HT1080 (cell line): ENCODE measurements at places on chromosomes 11 and 22.

DNA sequence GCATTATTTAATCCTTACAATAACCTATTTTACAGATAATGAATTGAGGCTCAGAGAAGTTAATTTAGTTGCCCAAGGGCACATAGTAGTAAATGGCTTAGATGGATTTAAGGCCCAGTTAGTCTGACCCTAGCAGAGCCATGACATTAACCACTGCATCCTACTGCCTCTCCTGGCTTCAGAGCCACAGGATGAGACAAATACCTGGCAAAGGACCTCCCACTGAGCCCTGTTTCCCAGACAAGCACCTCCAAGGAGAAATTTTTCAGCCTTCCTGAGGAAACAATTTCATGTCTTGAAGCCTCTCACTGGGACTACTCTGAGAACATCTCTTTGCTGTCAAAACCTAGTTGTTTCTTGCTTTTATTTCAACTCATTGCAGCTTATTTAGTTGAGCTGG is 28.4 kb downstream of the IZUMO1R start:
- no peak for DNase-seq

DNA sequence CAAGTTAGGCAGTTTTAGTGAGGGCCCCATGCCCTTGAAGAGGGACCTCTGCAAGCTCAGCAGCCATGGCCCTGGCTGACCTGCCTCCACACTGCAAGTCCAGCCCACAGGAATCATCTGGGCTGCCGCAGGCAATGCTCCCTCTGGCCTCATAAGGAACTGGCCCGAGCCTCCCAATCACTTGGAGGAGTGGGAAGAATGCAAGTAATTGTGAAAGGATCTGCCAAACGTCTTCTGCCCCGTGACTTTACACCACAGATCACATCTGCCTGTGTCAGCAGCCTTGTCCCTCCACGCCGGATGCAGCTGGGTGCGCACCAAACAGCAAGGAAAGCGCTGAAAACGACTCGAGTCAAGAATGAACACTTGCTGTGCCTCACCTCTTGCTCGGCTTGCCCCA is 23.8 kb downstream of the OPCML start:
- no peak for DNase-seq

DNA sequence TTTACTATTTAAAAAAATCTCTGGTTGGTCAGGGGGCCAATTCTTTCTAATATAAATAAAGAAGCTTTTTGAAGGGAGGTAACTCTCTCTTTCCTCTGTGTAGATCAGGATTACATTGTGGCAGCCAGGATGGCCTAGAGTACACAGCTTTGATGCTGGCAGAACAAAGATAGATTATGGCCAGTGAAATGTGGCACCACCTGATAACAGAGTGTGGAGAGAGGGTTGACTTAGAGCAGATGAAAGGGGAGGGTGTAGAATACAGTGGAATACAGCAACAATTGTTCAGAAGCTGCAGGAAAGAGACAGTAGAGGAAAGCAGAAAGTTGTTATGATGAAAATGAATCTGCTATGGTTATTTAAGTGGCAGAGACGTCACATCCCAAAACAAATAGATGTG is 99.0 kb downstream of the FAR1 start:
- DNase-seq = no peak

- peak; percentile 30 for DNase-seq
Observed at GRCh38 chr11:34268906-34269430, 88.8 kb downstream of the ABTB2 start.

GRCh38 chr11:7050191-7050590 is 29.9 kb downstream of the NLRP14 start:
- DNase-seq = no peak

DNA sequence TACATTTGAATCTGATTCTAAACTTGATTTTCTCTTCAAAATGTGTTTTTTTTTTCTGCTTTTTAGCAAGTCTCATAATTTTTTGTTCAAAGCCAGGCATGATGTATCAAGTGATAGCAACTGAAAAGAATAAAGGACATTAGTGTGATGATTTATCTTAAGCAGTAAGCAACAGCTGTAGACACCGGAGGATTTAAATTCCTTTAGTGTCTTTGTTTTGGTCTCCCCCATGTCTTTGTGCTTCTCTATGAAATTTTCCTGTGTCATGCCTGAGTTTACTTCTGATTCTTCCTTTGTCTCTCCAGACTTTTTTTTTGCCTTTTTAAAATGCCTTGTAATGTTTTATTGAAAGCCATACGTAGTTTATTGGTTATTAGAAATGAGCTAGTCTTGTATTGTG is 934.2 kb upstream of the RAG2 start:
- DNase-seq = no peak

GRCh38 chr22:17871726-17872458 is 97.6 kb upstream of the BID start:
- DNase-seq = no peak

- no peak for DNase-seq
Observed at GRCh38 chr11:92751594-92751993, 217.9 kb upstream of the MTNR1B start.

- DNase-seq = no peak
Observed at GRCh38 chr22:47063071-47063509, 300.6 kb downstream of the TBC1D22A start.

DNA sequence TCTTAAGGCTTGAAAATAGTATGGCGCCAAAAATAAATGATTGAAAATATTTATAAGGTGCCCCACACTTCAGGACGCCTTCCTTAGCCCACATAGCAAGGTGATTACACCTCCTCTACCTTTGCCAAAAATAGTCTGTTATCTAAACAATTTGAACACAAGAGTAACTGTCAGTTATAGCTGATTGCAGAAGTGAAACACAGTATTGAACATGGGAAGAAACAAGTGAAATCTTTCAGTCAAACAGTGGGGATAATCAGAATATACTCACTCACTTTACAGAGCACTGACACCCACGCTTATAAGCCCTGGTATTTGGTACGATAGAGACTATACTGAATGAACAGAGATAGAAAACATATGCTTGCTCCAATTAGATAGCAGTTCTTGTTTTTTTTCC is 203.1 kb downstream of the RAB38 start:
- DNase-seq = no peak

GRCh38 chr11:2797741-2798361 is 87.7 kb downstream of the CDKN1C start:
- no peak for DNase-seq

- no peak for DNase-seq
Observed at GRCh38 chr22:27603800-27604144, 197.8 kb downstream of the MN1 start.

- DNase-seq = no peak
Observed at GRCh38 chr11:113591117-113591516, 115.0 kb downstream of the TMPRSS5 start.

- DNase-seq = no peak
Observed at GRCh38 chr11:12777208-12777874, 103.1 kb downstream of the TEAD1 start.

DNA sequence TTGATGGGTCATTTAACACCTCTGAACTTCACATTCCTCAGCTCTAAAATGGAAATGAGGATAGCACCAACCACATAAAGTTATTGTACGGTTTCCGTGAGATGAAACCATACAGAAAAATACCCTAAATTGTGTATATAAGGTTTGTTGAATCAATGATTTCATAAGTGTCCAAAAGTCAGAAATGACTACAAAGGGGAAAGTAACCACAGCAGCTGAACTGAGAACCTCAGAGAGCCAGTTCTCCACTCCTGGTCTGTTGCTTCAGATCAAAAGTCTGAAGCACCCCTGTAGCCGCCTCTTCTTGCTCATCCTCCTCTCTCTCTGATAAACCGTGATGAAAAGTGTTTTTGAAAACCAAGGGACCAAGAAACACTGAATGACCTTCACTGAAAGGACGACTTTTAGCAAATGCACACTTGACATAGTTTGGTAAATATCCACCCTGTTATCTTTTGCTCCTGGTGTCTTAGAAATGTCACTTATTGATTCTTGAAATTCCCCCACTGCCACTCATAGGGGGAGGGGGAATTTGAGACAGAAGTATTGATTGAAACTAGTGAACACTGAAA is 194.5 kb downstream of the NAV2 start:
- DNase-seq = no peak

DNA sequence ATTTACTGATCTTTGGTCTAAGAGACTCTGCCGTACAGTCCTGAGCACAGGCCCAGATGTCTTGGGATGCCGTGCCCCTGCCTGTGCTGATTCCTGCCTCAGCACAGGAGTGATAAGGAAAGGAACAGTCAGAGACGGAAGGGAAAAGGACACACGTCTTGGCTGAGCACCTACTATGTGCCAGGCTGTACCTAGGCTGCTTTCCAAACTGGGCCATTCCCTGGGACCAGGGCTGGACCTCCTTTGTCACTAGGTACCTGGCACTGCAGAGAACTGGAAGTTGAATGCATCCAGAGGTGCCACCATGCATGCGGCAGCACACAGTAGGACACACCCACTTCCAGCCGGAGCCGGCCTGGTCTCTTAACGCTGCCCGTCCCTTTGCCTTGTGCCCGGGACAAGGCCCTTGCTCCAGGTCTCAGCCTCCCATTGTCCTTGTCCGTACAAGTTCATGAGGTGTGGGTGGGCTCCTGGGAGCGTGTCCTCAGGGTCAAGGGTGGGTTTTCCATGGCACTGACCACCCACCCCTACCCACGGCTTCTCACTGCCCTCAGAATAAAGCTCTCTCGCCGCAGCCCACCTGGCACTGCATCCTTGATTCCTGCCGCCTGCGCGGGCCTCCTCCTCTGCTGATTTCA is 1.1 kb upstream of the SSTR3 start:
- no peak for DNase-seq

DNA sequence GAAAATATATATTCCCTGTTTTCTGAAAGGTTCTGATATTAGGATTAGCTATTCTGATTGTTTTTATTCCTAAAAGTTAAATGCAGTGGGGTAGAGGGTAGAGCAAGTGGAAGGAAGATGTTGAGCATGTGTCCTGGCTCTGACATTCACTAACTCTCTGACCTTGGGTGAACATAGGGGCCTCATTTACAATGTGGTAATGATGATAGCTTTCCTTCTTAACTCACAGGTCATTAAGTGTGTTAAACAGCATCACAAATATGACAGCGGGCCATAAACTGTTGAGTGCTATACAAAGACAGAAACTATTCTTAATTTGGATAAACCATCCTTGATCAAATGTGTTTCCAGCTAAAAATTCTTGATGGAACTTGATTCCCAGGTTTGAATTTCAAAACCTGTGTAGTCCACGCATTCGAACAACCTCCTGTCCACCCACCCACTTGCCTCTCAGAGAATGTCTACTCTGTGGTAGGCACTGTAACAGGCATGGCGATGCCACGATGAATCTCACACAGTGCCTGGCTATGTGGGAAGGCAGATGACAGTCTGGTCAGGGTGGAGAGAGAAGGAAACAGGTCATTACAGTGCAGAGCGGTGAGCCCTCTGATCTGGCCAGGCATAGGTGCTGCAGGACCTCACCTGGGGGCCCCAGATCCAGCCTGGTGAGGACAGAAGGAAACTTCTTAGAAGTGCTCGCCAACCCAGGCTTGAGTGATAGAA is 19.3 kb upstream of the PEX26 start:
- DNase-seq = no peak

DNA sequence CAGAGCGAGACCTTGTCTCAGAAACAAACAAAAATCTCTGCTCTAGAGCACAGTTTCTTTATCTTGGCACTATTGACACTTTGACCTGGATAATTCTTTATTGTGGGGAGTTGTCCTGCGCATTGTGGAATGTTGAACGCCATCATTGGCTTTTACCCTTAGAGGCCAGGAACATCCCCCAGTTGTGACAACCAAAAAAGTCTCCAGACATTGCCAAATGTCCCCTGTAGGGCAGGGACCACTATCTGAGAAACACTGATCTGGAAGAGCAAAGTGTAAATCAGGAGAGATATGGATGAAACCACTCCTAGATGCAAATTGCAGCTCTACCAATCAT is 4.8 kb upstream of the NF2 start:
- no peak for DNase-seq

DNA sequence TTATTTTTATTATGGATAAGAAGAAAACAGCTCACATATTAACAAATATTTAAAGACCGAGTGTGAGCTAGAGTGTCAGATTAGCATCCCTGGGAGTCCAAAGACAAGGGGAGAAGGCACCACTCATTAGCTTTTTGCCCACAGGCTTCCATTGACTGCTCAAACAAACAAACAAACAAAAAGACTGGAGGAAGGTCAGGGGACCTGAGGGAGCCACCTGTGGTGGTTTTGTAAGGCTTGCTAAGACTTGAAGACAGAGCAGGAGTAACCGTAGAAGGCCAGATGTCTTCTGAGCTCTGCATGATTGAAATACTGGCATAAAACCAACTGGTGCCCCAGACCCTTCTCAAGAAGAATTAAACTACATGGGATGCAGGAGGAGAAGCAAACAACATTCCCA is 395.2 kb upstream of the CNTN5 start:
- no peak for DNase-seq

DNA sequence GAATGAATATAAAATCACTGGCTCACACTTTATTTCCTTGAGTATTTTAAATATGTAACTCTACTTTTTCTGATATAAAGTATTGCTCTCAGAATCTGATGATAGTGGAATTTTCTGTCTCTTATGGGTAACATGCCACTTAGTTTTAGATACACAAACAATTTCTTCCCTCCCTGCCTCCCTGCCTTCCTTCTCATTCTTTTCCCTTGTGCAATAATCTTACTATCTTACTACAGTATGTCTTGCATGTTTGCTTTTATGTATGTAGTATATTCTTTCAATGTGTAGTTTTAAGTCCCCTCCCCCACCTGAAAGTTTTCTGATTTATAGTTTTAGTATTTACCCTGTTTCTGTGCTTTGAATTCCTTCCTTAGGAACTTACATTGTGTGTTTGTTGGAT is 48.4 kb downstream of the INSC start:
- no peak for DNase-seq

DNA sequence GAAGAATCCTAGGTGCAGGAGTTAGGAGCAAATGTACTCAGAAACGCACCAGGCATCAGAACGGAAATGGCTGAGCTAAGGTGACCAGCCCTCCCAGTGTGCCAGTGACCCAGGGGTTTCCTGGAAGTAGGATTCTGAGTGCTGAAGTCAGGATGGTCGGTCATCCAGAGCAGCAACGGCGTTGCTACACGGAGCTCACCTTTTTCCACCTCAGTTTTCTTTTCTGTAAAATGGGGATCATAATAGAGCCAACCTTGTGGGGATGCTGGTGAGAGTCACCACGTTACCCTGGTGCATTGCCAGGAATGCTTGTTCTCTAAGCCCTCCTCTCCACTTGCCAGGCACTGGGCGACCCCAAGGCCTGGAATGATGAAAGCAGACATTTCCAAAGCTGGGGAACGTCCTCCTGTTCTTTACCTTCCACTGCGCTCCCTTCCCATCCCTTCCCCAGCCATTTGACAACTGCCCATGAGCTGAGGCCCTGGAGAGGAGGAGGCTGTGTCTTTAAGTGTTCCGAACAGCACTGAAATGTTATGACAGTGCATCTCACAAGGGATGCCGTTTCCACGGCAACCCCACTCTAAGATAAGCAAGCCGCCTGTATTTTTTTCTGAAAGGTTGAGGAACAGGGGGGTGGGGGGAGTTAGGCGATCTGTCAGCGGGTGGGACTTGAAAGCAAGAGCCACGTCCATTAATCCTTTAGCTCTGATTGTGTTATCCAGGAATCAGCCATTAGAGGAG is 66.8 kb downstream of the TSPAN18 start:
- no peak for DNase-seq

GRCh38 chr11:128686021-128686741 is 7.7 kb upstream of the FLI1 start:
- DNase-seq = no peak
